ENCODE measurements at places on chromosomes 3 and 15.

- DNase-seq, result no peak
Measured at GRCh38 chr15:89772932-89773583, 3.1 kb upstream of the MESP2 start.

DNA sequence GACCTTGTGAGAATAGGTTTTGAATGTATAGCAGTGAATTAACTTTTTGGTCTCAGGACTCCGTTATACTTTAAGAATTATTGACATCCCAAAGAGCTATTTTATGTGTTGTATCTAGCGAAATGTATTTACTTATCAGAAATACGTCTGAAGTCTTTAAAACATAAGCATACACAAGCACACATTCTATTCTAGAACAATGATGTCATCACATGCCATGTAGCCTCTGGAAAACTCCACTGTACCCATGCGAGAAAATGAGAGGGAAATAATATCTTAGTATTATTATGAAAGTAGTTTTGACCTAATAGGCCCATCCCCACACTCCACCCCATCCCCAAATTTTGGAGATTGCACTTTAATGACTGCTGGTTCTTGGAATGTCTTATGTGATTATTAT lies 1.5 kb downstream of the POLR2M start:
- no peak for DNase-seq

GRCh38 chr15:26260517-26261133 lies 397.5 kb upstream of the ATP10A start:
- DNase-seq, result peak; percentile 66

GRCh38 chr3:132007617-132008016 lies 27.2 kb downstream of the CPNE4 start:
- no peak for DNase-seq

DNA sequence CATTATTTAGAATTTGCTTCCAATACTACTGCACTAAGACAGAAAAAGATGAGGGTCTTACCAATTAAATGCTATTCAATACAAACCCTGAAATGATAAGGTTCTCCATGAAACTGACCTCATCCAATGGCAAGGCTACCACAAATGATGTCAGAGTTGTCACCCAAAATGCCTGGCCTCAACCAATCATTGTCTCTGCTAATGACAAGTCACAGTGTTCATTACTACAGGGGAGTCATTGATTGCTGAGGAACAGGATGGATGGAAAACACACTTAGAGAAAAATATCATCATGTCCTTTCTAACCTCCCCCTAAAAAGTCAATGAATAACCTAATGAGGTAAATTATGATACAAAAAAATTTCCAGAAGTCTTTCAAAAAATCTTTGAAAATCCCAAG lies 91.0 kb downstream of the FOXP1 start:
- no peak for DNase-seq

DNA sequence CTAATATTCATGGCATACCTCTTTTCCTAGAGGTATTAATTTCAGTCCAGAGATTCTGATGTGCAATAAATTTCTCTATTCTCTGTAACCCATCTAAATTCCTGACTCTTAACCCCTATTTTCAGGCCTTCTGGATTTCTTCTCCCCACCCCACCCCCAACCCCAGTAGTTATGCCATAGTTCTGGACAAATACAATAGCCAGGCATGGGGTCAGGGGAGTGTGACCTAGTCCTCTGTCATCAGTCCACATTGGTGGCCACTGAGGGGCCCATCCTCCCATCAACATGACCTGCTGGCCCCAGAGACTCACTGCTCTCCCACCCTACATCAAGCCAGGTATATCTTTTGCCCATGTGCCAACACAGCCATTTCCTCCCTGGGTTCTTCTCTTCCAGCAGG lies 3.8 kb upstream of the LIPC start:
- DNase-seq, result no peak

Measured in tongue (tissue), 3 donors.